ENCODE measurements at places on chromosomes 12 and 14. TPM values are rescaled to one million over a fixed set of nuclear protein-coding genes. Genes with fewer than 3 reads are reported as not detected.

The FAM186B gene
- total RNA-seq, result 0.32 TPM

The M6PR gene
- total RNA-seq, result 78.8 TPM

The KRT2 gene
- total RNA-seq, result not detected

The KRT3 gene
- total RNA-seq, result not detected

The TBX3 gene
- 96.8 TPM for total RNA-seq

The DUSP6 gene
- 25.2 TPM for total RNA-seq

The BCL2L14 gene
- not detected for total RNA-seq

The RHEBL1 gene
- total RNA-seq, result 0.78 TPM

The CIROP gene
- 0.88 TPM for total RNA-seq

The GPR65 gene
- not detected for total RNA-seq

The AJUBA gene
- total RNA-seq, result 17.0 TPM

The IFNG-AS1 gene
- total RNA-seq, result not detected

The TRMT5 gene
- 11.7 TPM for total RNA-seq

The OR6C2 gene
- total RNA-seq, result not detected

The EPYC gene
- total RNA-seq, result not detected

The CAMKK2 gene
- total RNA-seq, result 19.1 TPM

The SPTB gene
- not detected for total RNA-seq

The USP5 gene
- total RNA-seq, result 72.5 TPM

The ASPG gene
- not detected for total RNA-seq

The ADCY6 gene
- 42.2 TPM for total RNA-seq

The TAS2R30 gene
- 0.78 TPM for total RNA-seq

The CKAP4 gene
- total RNA-seq, result 182 TPM

The KCNC2 gene
- not detected for total RNA-seq

The SIRT4 gene
- 5.6 TPM for total RNA-seq

The SELPLG gene
- total RNA-seq, result 2.2 TPM

The NUDT14 gene
- total RNA-seq, result 3.7 TPM

The NCAPD2 gene
- 40.1 TPM for total RNA-seq

The OVCH1 gene
- 0.08 TPM for total RNA-seq

The EP400 gene
- 13.9 TPM for total RNA-seq

The RAD52 gene
- 4.9 TPM for total RNA-seq

The TMEM132C gene
- total RNA-seq, result under 0.01 TPM

The PCED1B gene
- 1.9 TPM for total RNA-seq

The TIMELESS gene
- 14.1 TPM for total RNA-seq

The MAP4K5 gene
- total RNA-seq, result 14.9 TPM

The COX6A1 gene
- total RNA-seq, result 667 TPM

The PLEKHG7 gene
- 0.13 TPM for total RNA-seq

The IL31 gene
- total RNA-seq, result not detected

The UNC79 gene
- total RNA-seq, result not detected

The CPNE6 gene
- total RNA-seq, result not detected

The P2RX7 gene
- total RNA-seq, result not detected

The ESRRB gene
- not detected for total RNA-seq

The EFS gene
- total RNA-seq, result 21.6 TPM

The IAPP gene
- not detected for total RNA-seq

The VRTN gene
- total RNA-seq, result not detected

The LUM gene
- total RNA-seq, result 299 TPM

The PTPRQ gene
- 0.24 TPM for total RNA-seq

The FOXN4 gene
- not detected for total RNA-seq

The ACOT4 gene
- total RNA-seq, result 0.88 TPM

The KLRC2 gene
- total RNA-seq, result not detected

The REM2 gene
- 0.32 TPM for total RNA-seq

The OASL gene
- total RNA-seq, result 0.08 TPM

The PTPRR gene
- total RNA-seq, result not detected

The ENDOU gene
- total RNA-seq, result not detected

Data from epithelial cell of alveolus of lung (primary cell).